Uterus (tissue), 4 donors: ENCODE measurements at places on chromosomes 2 and 18. TPM values are rescaled to one million over a fixed set of nuclear protein-coding genes. Genes with fewer than 3 reads are reported as not detected.

DNA sequence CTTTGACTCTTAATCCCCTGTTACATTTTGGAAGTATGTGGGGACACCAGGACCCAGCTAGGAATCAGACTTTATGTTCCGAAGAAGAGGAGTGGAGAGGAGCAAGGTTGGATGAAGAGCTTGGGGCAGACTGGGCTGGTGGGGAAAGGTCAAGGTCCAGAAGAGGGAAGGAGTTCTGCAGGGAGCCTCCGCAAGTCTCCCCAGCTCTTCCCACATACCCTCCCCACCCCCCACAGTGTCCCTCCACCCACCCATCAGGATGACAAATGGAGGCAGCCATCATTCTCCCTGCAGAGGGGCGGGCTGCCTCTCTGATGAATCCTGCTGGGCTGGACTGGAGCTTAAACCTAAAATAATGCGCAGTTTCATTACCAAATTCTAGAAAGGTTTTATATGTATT, 77.2 kb downstream of the ACKR3 start:
- H3K36me3 ChIP-seq, result no peaks in the 10 kb centered on the region
- H3K27me3 ChIP-seq, result no peaks in the 10 kb centered on the region
- H3K4me1 ChIP-seq, result no peaks in the 10 kb centered on the region
- H3K27ac ChIP-seq, result no peak overlapping the region
- no peak overlapping the region for H3K4me3 ChIP-seq

DNA sequence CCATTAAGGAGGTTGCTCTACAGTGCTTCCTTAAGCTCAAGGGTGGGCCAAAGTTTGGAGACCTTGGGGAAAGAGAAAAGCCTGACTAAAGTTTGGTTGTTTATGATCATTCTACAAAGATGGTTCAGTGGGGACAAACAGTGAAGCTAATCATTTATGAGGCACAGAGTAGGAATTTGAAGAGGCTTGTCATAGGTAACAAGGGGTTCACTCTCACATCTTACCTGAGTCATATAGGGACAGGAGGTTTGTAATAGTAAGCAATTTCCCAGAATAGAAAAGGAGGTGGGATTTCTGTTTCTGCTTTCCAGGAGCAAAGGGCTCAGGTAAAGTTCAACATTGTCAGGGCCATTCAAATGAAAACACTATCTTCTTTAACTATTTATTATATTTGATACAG, 787.9 kb downstream of the CPS1 start:
- H3K27me3 ChIP-seq, result no peaks in the 10 kb centered on the region
- H3K36me3 ChIP-seq, result no peaks in the 10 kb centered on the region
- DNase-seq, result no peak
- no peak overlapping the region for H3K27ac ChIP-seq
- no peak overlapping the region for H3K4me3 ChIP-seq

GRCh38 chr2:96291751-96292150, 13.6 kb downstream of the SNRNP200 start:
- no peaks in the 10 kb centered on the region for H3K4me1 ChIP-seq
- no peaks in the 10 kb centered on the region for H3K27me3 ChIP-seq
- H3K36me3 ChIP-seq, result no peaks in the 10 kb centered on the region
- no peak overlapping the region for H3K4me3 ChIP-seq
- no peak overlapping the region for H3K27ac ChIP-seq

GRCh38 chr2:128329607-128330006, 10.9 kb upstream of the HS6ST1 start:
- no peaks in the 10 kb centered on the region for H3K4me1 ChIP-seq
- no peak overlapping the region for H3K27ac ChIP-seq
- H3K36me3 ChIP-seq, result no peaks in the 10 kb centered on the region
- H3K4me3 ChIP-seq, result no peak overlapping the region

DNA sequence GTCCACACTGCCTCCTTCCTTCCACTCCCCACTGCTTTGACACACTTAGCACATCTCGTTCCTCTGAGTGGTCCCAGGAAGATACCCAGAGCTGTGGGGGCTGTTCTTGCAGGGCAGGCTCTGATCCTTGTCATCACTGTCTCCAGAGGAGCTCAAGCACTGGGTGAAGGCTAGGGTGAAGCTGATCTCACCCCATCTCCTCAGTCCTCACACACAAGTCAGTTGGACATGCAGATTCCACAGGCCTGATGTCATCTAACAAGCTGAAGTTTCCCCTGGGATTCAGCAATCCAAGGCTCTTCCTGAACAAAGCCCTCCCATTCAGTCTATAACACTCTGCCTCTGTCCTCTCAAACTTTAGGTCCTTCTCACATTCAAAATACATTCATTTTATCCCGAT, 90.6 kb upstream of the RAB6C start:
- no peaks in the 10 kb centered on the region for H3K27me3 ChIP-seq
- H3K4me1 ChIP-seq, result no peaks in the 10 kb centered on the region
- no peak overlapping the region for H3K27ac ChIP-seq
- H3K4me3 ChIP-seq, result no peak overlapping the region

- H3K4me1 ChIP-seq, result no peaks in the 10 kb centered on the region
- H3K4me3 ChIP-seq, result no peak overlapping the region
- H3K36me3 ChIP-seq, result no peaks in the 10 kb centered on the region
- H3K27me3 ChIP-seq, result no peaks in the 10 kb centered on the region
- no peak for DNase-seq
Measured at GRCh38 chr2:152548111-152548875, 169.0 kb downstream of the PRPF40A start.

GRCh38 chr18:41121116-41121826, 833.8 kb upstream of the PIK3C3 start:
- H3K27ac ChIP-seq, result no peak overlapping the region
- H3K4me3 ChIP-seq, result no peak overlapping the region
- H3K4me1 ChIP-seq, result no peaks in the 10 kb centered on the region
- no peaks in the 10 kb centered on the region for H3K27me3 ChIP-seq

- H3K27ac ChIP-seq, result no peak overlapping the region
- no peak overlapping the region for H3K4me3 ChIP-seq
- no peaks in the 10 kb centered on the region for H3K27me3 ChIP-seq
- no peaks in the 10 kb centered on the region for H3K36me3 ChIP-seq
- DNase-seq, result no peak
Measured at GRCh38 chr2:15169326-15170069, 391.6 kb downstream of the NBAS start.

- no peaks in the 10 kb centered on the region for H3K36me3 ChIP-seq
- H3K27me3 ChIP-seq, result no peaks in the 10 kb centered on the region
- H3K27ac ChIP-seq, result no peak overlapping the region
- no peaks in the 10 kb centered on the region for H3K4me1 ChIP-seq
- no peak for DNase-seq
- no peak overlapping the region for H3K4me3 ChIP-seq
Measured at GRCh38 chr2:67006373-67006960, 390.7 kb upstream of the ETAA1 start.

DNA sequence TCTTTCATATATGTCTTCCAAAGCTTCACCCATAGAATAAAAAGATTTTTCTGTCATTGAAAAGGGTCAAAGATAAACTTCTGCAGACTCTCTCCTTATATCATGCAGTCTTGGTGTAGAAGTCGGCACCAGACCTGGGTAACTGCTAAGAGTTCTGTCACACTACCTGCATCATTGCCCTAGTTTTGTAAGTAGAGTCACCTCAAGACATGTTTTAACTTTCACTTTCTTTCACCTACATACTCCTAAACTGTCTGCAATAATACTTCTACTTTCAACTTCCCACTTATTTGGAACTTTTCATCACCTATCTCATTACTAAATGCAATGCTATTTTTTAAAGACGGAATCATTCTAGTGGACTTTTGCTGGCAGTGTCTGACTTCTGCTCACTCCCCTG, 475.6 kb upstream of the VRK2 start:
- H3K4me3 ChIP-seq, result no peak overlapping the region
- no peaks in the 10 kb centered on the region for H3K27me3 ChIP-seq
- no peak for DNase-seq
- no peaks in the 10 kb centered on the region for H3K4me1 ChIP-seq

- H3K27ac ChIP-seq, result no peak overlapping the region
- no peaks in the 10 kb centered on the region for H3K27me3 ChIP-seq
- H3K4me3 ChIP-seq, result no peak overlapping the region
Measured at GRCh38 chr18:4264347-4264791, 190.7 kb downstream of the DLGAP1 start.

The LINC00305 gene
- 0.97 TPM for total RNA-seq

The ABCG5 gene
- not detected for total RNA-seq

The KCTD18 gene
- total RNA-seq, result 21.1 TPM

The CIDEA gene
- not detected for total RNA-seq

The MC5R gene
- not detected for total RNA-seq

The ANKRD29 gene
- total RNA-seq, result 33.4 TPM

The AQP12B gene
- total RNA-seq, result not detected
